ENCODE measurements at places on chromosomes 4 and X.

- no peak for DNase-seq
Measured at GRCh38 chr4:181581983-181582382, 661.2 kb upstream of the TENM3 start.

- DNase-seq: no peak
Measured at GRCh38 chr4:110877778-110878370, 255.0 kb upstream of the PITX2 start.

- no peak for DNase-seq
Measured at GRCh38 chr4:86218746-86219473, 140.9 kb downstream of the MAPK10 start.

- peak; percentile 8 for DNase-seq
Measured at GRCh38 chrX:36908801-36909675, 99.1 kb upstream of the FAM47C start.

GRCh38 chr4:157741642-157742041, 431.2 kb downstream of the GASK1B start:
- no peak for DNase-seq

DNA sequence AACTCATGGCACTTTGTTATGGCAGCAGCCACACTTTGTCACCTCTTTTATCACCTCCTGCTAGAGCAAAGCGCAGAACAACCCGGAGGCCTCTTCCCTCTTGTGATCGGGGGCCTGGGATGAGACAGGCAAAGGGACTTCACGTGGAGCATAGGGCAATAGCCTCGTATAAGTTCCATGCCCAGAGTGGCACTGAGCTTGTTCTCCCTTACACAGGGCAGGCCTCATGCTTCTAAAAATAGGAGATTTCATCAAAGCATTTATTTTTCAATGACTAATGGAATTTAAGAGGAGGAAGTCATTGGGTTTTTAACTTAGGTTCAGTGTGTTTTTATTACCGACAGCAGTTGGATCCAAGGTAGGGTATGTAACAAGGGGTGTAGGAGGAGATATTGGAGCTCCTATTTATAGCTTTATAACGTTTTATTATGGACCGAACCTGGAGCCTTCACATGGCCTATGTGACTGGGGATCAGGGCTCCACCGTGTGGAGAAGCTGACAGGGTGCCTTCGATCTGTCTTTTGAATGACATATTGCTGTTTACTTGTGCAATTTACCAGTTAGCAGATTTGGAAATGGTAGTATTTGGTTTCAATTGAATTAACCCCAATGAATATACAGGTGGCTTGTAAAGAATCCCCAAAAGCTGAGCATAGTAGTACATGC, 93.8 kb downstream of the SLC2A9 start:
- DNase-seq: no peak
